ENCODE measurements at places on chromosomes 2 and 18.

GRCh38 chr2:216956820-216957493 is 97.1 kb upstream of the TNP1 start:
- DNase-seq = no peak

DNA sequence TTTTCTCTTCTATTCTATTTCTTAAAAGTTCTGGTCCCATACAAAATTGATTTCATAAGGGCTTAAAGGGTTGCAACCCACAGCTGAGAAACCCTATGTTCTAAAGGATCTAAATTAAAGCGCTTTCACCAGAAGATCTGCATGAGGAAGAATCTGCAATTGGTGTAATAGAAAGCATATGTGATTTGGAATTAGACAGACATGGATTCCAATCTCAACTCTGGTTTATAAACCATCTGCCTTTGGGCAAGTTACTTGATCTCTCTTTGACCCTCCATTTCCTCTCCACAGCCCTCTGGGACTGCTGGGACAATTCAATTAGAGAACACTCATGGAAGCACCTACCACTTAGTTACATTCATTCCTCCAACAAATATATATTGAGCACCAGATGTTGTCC is 178.7 kb downstream of the ANTXR1 start:
- DNase-seq = no peak

- DNase-seq = no peak
Observed at GRCh38 chr2:150809103-150809502, 321.6 kb upstream of the RND3 start.

DNA sequence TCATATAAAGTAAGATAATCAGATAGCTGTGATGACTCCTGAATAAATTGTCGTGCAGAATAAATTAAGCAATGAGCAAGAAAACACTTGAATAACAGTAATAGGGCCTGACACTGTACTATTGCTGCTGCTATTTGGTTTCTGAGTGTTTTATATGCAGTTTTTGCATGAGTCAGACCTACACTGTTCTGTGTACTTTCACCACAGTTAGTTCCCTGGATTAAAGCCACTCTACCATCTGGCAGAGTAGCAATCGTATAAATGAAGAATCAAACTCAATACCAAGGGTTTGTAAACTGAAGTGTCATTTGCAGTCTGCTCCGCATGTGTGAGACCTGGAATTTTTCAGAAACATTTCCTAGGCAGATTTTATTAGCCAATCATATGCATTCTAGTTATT is 398.6 kb upstream of the CDH7 start:
- DNase-seq = no peak

- DNase-seq = no peak
Observed at GRCh38 chr2:198490748-198491147, 686.4 kb downstream of the PLCL1 start.

DNA sequence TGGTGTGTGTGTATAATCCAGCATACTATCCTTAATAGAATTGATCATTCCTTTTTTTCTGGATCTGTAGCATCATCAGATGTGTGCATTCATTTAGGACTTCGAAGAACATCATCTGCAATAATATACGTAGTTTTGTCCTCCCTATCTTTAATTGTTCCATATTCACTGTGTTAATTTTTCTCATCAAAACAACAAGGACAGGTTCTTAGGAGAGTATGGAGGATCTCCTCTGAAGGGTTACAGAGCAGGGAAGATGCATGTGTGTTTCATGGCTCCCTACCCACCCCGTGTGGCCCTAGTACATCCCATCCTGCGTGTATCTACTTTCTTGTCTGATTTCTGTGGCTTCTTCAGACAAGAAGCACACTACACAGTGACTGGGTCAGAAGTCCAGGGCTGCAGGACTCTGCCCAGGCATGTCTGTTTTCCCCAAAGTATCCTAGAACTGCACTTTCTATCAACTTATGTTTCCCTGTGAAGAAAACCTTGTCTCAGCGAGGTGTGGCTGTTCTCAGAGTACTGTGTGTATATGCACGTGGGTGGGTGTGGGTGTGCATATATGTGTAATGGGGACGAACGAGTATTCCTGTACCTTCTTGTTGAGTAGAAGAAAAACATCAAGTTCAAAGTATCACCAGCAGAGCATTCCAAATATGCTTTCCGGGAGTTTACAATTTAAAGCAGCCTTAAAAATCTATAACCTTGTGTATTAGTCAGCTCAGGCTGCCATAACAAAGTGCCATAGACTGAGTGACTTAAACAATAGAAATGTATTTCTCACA is 220.4 kb upstream of the FOSL2 start:
- DNase-seq = no peak

DNA sequence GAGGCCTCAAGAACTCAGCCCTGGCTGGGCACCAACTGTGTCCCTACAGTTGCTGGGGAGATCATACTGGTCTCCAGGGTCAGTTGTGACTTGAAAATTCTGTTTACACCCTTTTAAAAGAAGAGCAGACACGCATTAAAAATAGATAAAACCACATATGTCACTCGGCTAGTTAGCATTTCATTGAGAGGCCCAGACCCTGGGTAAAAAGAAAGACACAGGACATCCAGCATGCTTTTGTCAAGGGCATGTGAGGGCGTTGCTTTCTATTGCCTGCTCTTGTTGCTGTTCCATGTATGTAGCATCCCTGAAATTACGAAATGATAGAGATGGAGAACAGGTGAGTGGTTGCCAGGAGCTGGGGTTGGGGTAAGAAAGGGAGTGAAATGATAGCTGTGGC is 94.3 kb downstream of the SEPTIN10 start:
- DNase-seq = no peak

- no peak for DNase-seq
Observed at GRCh38 chr2:98110741-98111140, 23.8 kb downstream of the VWA3B start.

DNA sequence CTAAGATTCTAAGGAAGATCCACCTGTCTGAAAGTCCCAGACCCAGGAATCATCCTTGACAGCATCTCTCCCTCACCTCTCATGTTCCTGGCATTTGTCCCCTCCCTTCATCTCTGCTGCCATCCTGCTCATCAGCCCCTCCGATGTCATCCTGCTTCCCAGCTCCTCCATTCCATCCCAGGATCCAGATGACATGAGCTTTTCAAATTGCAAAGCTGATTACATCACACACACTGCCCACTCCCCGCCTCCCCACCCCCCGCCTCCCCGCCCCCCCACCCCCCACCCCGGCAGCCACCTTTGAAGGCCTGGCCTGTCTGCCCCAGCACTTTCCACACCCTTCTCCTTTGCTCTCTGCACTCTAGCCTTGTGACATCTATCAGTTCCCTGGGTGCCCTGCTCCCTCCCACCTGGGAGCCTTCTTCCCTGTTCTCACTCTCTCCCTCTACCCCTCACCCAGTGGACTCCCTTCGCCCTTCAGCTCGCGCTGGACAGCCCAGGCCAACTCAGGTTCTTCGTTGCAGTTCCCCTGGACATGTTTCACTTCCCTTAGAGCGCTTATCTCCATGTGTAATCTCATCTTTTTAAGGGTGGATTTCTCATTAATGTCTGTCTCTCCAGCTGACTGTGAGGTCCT is 61.6 kb downstream of the DNMT3A start:
- no peak for DNase-seq

Measured in HL-60 (cell line).